Activated CD4-positive, alpha-beta memory T cell treated with anti-CD3 and anti-CD28 coated beads for 36 hours (primary cell): ENCODE measurements at places on chromosomes 5 and 9. TPM values are rescaled to one million over a fixed set of nuclear protein-coding genes. Genes with fewer than 3 reads are reported as not detected.

Gene SLC45A2
- total RNA-seq = not detected

Gene TRIM32
- 13.3 TPM for total RNA-seq

Gene HTR1A
- total RNA-seq = not detected

Gene RIGI
- 10.6 TPM for total RNA-seq

Gene AMACR
- total RNA-seq = 11.5 TPM

DNA sequence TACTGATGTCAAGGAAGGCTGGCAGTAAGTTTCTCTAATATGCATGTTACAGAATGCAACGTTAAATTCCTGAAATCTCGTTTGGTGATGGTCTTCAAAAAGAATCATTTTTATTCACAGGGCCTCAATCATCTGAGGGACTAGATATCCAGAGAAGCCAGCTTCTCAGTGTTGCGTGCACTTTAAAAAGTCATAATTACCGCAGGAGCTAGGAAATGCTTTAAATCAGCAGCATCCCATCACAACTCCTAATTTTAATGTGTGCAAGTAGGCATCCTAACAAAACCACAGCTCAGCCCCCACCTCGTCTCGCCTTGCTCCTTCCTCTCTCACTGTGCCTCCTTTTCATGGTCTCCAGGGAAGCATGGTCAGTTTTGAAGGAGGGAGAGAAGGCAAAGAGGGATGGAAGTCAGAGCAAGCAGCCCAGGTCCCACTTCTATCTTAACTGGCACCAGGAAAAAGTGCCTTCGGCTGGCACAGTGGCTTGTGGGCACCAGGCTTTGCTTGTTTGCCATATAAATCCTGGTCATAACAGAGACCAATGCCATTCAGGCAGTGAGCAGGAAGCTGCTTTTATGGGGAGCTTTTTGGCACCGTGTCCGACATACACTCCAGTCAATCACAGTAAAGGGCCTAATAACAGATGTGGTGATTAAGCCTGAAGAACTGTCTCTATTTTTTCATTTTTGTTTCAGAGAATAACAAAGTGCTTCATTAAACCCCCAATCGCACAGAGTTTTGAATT, 21.4 kb downstream of the MEGF10 start:
- H3K27ac ChIP-seq = no peak overlapping the region
- H3K4me1 ChIP-seq = peaks cover 2% of the 10 kb centered on the region

DNA sequence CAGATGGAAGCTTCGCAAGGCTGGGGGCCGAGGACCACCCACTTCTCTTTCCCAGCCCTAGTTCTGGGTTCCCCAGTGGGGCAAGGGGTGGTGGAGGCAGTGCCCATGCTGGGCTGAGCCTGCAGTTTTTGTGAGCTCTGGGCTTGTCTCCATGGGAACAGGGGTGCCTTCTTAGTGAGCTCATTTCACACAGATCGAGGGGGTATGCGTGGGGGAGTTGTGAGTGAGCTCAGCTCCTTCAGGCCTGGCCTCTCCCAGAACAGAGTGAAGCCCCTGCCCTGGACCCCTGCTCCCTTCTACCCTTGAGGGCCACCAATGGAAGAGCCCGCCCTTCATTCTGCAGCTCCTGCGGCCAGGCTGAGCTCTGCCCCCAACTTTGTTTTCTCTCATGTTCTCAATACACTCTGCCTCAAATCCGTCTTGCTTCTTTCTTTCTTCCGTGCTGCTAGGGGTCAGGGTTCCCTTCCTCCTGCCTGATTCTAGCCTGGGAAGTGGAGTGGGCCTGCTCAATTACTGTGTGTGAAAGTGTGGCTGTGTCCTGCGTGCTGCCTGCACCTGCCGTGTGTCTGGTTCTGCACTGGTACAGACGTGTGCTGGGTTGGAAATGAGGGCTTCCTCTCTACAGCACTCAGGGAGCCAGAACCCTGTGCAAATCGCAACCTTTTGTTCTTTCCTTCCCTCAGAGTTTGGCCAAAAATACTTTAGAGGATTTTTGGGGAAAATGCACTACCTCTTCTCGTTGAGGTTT, 9.0 kb upstream of the MYOZ3 start:
- no peak for DNase-seq
- no peaks in the 10 kb centered on the region for H3K27me3 ChIP-seq
- no peak overlapping the region for H3K27ac ChIP-seq
- peaks cover 2% of the 10 kb centered on the region for H3K4me1 ChIP-seq

GRCh38 chr5:55495216-55495615, 39.5 kb downstream of the PLPP1 start:
- no peak overlapping the region for H3K4me3 ChIP-seq
- no peak for DNase-seq
- H3K4me1 ChIP-seq = no peaks in the 10 kb centered on the region
- peaks cover 6% of the 10 kb centered on the region for H3K36me3 ChIP-seq
- H3K27me3 ChIP-seq = no peaks in the 10 kb centered on the region
- no peak overlapping the region for H3K27ac ChIP-seq

- no peaks in the 10 kb centered on the region for H3K27me3 ChIP-seq
- H3K36me3 ChIP-seq = no peaks in the 10 kb centered on the region
- H3K27ac ChIP-seq = no peak overlapping the region
- no peaks in the 10 kb centered on the region for H3K4me1 ChIP-seq
- no peak overlapping the region for H3K4me3 ChIP-seq
Observed at GRCh38 chr9:86452201-86452828, 98.1 kb upstream of the TUT7 start.

DNA sequence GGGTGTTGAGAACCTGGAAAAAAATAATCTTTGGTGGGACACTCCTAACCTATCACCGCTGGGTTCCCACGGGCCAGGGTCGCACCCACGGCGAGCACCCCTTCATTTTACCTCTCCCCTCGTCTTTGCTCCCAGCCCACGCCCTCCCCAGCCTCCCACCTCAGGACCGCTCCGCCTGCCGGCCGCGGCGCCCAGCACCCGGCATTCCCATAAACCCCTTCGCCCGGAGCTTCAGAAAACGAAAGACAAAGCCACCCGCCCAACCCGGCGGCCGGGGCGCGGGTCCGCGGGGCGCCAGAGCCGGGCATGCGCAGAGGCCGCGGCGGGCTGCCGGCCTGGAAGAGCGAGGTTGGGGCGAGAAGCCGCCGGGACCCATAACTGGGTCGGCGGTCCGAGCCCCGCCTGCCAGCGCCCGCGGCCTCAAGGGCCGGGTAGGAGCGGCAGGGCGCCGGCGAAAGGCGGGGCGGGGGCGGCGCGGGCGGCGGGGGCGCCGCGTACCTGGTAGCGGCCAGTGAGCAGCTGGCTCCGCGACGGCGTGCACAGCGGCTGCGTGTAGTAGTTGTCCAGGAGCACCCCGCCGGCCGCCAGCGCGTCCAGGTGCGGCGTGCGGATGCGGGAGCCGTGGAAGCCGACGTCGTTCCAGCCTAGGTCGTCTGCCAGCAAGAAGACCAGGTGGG, 533 bp downstream of the ARSB start:
- no peaks in the 10 kb centered on the region for H3K27me3 ChIP-seq
- peak overlapping the region; percentile 87 for H3K27ac ChIP-seq
- peaks cover 2% of the 10 kb centered on the region for H3K36me3 ChIP-seq
- peaks cover 34% of the 10 kb centered on the region for H3K4me1 ChIP-seq
- H3K4me3 ChIP-seq = peak overlapping the region; percentile 84

DNA sequence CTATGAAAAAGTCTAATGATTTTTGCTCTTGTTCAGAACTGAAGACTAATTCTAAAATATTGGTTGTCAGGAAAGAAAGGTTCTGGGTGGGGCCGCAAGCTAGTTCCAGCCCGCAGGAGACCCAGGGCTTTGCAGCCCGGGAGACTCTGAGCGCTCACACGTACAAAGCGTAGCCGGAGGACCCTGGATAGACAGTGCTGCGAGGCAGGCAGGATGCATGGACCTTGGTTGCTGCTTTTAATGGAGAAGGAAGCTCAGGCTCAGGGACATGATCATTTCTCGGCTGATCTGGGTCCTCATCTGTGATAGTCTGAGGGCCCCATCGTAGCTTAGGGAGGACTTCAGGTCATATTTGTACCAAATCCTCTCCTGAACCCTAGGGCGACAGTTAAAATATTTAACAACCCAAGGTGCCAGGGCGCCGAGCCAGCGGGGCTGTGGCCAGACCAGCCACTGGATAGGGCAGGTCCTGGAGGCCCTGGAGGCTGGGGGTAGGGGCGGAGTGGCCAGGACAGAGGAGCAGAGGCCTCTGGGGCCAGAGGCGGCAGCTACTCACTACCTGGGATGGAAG, 70.1 kb upstream of the UNC5A start:
- H3K4me1 ChIP-seq = peaks cover 17% of the 10 kb centered on the region
- H3K36me3 ChIP-seq = no peaks in the 10 kb centered on the region
- no peak overlapping the region for H3K4me3 ChIP-seq
- no peak for DNase-seq
- peaks cover 56% of the 10 kb centered on the region for H3K27me3 ChIP-seq
- H3K27ac ChIP-seq = no peak overlapping the region

- H3K36me3 ChIP-seq = no peaks in the 10 kb centered on the region
- peaks cover 28% of the 10 kb centered on the region for H3K27me3 ChIP-seq
- peaks cover 11% of the 10 kb centered on the region for H3K4me1 ChIP-seq
Observed at GRCh38 chr5:159861086-159861485, 55.2 kb upstream of the ADRA1B start.

- H3K4me1 ChIP-seq = peaks cover 8% of the 10 kb centered on the region
- H3K27ac ChIP-seq = no peak overlapping the region
- no peaks in the 10 kb centered on the region for H3K36me3 ChIP-seq
Observed at GRCh38 chr5:10542055-10542550, 21.8 kb upstream of the ANKRD33B start.

DNA sequence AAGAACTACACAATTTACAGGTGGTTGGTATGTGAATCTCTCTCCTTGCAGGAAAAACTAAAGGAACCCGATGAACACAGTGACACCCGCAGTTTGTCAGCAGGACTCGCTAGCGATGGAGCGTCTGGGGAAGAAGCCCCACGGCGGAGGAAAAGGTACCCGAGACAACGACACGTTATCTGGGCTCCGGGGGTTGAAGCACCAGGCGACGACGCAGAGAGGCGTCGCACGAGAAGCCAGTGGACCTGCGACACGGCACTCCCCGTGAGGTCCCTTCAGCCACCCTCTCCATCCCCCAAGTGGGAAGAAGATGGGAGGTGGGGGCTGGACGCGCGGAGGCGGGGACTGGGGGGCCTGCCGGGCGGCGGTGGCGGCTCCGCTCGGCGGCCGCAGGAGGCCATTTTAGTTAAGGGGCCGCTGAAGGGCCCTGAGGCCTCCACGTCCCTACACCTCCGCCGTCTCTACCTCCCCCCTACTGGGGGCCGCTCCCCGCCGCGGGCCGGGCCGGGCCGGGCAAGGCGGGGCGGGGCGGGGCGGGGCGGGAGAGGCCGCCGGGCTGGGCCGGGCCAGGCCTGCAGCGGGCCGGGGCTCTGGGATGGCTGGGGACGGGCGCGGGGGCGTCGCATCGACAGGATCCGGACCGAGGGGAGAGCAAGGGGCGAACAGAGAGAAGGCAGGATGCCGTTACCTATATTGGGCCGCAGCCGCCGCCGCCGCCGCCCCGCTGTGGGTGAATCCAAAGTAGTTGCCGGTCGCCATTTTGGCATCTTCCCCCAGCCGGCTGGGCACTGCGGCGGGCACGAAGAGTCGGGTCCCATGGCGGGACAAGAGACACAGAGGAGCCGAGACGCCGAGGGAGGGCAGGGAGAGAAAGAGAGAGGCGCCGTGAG, 754 bp downstream of the ZFR start:
- H3K36me3 ChIP-seq = peaks cover 23% of the 10 kb centered on the region
- peaks cover 41% of the 10 kb centered on the region for H3K4me1 ChIP-seq
- no peaks in the 10 kb centered on the region for H3K27me3 ChIP-seq
- peak overlapping the region; percentile 92 for H3K4me3 ChIP-seq
- peak overlapping the region; percentile 98 for H3K27ac ChIP-seq
